ENCODE measurements at places on chromosomes 4 and X.

GRCh38 chrX:93585661-93586060, 87.7 kb downstream of the NAP1L3 start:
- DNase-seq = no peak

DNA sequence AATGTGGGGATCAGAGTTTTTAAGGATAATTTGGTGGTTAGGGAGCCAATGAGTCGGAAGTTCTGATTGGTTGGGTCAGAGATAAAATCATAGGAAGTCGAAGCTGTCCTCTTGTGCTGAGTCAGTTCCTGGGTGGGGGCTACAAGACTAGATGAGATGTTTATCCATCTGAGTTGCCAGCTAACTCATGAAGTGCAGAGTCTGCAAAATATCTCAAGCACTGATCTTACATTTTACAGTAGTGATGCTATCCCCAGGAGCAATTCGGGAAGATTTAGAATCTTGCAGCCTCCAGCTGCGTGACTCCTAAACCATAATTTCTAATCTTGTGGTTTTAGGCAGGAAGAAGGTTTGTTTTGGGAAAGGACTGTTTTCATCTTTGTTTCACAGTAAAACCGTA, 565.8 kb upstream of the SPANXN1 start:
- DNase-seq = no peak

- DNase-seq = no peak
These were observed 4.3 kb upstream of the CLNK start for GRCh38 chr4:10688846-10689245.

- DNase-seq = no peak
These were observed 101.4 kb downstream of the ADRA2C start for GRCh38 chr4:3867403-3868100.

DNA sequence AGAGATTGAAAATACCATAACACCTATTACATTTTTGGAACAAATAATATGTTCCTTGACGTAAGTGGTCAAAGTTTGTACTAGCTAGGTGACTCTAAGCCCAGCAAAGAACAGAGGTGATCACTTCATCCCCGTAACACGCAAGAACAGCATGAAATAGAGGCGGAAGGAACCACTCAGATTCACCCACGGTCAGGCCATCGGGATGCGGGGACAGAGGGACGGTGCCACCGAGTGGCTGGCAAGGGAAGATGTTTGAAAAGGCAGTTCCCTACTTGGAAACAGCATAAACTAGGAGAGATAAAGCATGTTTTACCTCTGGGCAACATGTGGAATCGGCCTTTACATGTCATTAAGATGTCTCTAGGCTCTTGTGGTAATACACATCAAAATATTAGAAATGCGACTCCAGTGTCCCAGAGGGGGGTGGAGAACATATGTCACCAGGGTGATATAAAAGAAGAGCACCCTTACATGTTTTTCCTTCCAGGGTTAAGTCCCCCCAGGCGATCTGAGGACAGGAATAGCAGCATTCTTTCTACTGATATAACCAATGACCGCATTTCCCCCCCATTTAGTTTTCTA, 84.0 kb downstream of the PHKA2 start:
- DNase-seq = no peak

GRCh38 chr4:140884431-140885058, 128.4 kb upstream of the TBC1D9 start:
- DNase-seq = no peak

DNA sequence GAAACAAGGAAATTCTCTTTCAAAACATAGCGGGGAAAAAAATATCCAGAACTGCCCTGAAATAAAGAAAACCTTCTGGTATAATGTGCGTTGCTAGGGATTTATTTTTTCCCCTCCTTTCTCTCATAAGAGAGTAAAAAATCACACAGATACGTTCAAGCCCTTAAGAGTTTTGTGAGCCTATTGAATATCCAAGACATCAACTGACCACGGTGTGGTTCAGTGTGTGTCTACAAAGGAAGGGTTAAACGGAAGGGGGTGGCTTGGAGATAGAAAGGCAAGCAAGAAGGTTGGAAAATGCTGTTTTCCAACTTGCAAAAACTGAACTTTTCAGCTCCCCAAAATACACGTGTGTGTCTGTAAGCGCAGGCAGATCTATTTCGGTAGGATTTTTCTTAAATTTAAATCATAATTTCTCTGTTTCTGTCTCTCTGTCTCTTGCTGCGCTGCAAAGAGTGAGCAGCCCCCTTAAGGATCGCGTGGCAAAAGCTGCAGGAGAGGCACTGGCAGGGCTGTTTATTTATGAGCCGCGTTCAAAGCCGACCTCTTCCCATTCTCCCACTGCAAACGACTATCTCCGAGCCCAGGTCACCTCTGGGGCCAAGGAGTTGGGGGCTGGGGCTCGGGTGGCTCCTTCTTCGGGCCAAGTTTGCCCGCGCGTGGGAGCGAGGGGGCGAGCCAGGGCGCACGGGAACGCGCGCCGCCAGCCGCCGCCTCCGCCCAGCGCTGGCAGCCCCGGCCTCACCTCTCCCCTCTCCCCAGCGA, 492 bp upstream of the SLIT2 start:
- DNase-seq = no peak

- DNase-seq = no peak
These were observed 388.9 kb downstream of the SPRY1 start for GRCh38 chr4:123785538-123785937.

DNA sequence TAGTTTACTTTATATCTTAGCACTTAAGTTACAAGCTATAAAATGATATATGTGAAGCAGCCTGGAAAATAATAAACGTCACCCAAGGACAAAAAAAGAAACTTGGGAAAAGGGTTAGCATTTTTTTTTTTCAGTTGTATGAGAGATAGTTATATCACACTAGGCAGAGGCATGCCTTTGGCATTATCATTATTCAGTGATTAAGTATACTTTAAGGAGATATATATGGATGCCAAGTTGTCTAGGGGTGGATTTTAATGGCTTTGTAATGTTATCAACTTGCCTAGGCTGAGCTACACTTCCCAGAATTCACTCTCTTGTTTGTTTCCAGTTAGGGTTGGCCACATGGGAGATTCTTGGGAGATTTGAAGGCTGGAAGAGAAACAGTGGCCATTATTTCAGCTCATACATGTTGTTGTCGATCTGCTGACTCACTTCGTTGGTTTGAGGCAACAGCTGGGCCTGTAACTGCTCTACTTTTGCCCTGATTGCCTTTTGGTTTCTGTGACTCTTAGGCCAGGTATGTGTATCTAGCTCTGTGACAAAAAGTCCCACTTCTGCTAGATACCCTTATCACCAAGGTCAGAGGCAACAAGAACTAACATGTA, 11.5 kb upstream of the SRPX start:
- no peak for DNase-seq

GRCh38 chrX:33336783-33337182, 125.4 kb upstream of the DMD start:
- no peak for DNase-seq

DNA sequence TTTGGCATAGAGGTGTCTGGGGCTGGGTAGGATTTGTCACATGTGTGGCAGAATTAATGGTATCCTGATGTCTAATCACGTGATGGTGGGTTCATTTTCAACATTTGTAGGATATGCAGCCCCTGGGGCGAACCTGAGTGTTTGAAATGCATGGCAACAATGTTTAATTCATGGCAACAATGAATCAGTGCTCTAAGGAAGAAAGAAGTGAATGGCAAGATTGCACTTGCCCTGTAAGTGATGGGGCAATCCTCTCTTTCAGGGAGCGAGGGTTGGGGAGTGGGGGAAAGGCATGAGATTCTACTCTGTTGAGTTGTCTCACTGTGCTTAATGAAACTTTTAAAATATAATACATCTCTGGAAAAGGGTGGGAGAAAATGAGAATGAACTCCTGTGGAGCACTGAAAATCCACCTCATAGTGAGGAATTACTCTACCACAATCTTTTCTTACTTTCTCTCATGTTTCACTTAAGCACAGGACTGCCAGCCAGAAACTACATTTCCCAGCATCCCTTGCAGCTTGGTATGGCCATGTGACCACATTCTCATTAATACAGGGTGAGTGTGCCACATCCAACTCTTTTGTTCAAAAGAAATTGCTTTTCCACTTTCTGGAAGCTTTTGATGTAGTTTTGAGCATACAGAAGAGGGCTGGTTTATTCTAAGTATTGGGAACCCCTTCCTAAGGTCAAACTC, 64.0 kb upstream of the PGM2 start:
- DNase-seq = no peak

GRCh38 chrX:1903236-1903935, 288.5 kb downstream of the ASMT start:
- DNase-seq = no peak

DNA sequence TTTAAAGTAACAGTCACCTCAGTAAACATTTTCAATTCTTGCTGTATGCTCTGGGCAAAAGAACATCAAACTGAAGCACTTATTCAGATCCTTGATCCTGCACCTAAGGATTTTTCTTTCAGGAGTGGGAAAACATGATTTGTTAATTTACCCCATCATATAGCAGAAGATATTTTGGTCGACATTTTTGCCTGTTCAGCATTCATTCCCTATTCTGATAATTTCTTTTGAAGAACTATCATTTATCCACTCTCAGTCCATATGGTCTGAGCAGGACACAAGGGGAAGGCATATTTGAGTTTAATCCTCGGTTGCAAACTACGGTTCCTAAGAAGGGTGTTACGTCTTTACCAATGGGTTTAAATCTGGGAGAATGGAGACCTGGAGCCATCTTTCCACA, 1.2 kb upstream of the CLOCK start:
- DNase-seq = no peak

DNA sequence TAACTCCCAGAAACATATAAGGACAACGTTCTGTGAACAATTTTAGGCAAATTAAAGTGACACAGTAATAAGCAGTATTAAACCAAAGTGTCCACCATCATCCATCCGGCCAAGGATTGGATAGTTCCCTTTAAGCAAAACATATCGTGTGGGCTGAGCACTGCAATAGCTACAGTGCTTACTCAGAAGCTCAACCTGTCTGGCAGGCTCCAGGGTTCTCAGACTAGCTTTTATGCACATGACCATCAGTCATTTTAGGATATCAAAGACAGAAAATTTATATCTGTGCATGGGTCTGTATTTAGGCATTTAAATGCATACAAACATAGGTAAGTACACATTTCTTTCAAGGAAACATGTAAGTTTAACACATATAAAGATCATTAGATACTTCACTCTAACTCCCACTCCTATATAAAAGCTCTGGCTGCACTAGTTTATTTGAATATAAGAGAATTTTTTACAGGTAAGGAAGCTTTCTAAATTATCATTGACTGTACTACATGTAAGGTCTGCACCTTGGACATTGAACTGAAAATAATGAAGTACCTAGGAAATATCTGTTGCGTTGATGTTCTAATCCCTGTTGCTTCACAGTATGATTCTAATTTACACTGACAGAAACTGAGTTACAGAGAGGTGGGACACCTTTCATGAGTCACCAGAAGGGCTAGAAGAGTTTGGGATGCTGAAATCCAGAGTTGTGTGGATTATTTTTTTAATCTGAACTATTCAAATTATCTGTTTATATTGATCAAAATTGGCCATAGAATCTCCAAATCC, 67.6 kb downstream of the ELOVL6 start:
- DNase-seq = no peak

GRCh38 chrX:36867143-36867542, 141.0 kb upstream of the FAM47C start:
- no peak for DNase-seq

- no peak for DNase-seq
These were observed 11.7 kb upstream of the PTPN13 start for GRCh38 chr4:86582410-86582809.

DNA sequence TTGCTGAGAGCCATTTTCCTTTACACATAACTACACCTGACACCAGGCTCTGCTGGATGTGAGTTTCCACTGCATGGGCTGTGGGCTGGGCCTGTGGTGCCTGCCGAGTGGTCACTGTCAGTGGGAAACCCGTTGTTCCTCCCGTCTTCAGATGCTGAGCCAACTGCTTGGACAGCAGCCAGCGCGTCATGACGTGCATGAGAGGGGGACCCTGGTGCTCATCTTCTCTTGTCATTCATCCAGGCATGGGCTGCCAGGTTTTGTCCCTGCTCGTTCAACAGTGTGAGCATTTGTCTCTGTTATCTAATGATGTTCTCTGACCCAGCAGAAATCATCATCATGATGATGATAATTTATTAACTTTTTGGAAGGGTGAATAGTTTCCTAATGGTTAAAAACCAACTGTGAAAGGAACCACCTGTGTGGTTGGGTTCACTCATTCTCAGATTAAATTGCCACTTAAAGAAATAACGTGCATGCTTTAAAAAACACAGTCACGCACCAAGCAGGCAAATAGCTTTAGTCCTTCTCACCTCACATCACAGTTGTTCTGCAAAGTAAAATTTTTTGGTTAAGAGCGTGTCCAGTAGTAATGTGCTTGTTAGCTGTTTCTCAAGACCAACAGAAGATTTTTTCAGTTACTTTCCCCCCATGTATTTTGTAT, 19.9 kb upstream of the CLDN34 start:
- DNase-seq = no peak

GRCh38 chr4:118732591-118733330, 47.6 kb downstream of the METTL14 start:
- no peak for DNase-seq

- no peak for DNase-seq
These were observed 4.0 kb upstream of the PCDH7 start for GRCh38 chr4:30716158-30716557.

GRCh38 chrX:73916931-73917667, 354.1 kb downstream of the CHIC1 start:
- no peak for DNase-seq

DNA sequence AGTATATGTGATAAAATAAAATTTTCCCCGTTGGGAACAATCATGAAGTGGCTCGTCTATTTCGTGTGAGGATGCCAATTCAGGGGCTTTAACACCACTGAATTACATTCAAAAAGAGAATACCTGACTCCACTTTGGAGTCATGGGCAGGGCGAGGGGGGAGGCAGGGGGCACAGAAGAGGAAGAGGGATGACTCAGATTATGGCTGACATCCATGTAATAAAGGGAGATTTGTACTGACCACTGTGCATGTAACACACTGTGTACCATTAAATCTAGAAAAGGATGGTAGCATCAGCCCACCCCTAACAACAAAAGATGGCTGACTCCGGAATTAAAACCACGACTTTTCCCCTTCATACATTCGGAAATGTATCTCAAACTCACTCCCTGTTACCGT, 1.3 kb downstream of the SLC9A7 start:
- DNase-seq = no peak

DNA sequence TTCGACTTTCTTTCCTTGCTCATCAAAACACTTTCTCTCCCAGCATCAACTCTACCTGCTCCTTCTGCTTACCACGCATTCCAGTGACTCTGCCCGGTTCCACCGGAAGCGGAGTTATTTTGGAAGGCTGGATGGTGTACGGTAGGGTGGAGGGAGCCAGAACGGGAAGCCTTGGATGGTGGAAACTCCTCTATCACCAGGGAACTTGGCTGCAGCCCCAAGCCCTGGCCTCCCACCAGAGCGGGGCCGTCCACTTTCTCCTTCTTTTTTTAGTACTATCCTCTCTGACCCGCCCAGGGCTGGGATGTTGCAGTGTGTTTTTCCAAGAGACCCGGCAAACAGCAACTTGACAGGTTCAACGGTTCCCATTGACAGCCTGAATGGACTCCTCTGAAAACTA, 27.6 kb downstream of the ADGRG2 start:
- no peak for DNase-seq

GRCh38 chr4:25406081-25406692, 29.1 kb downstream of the ANAPC4 start:
- DNase-seq = no peak

GRCh38 chr4:23083391-23083790, 390.7 kb downstream of the GBA3 start:
- no peak for DNase-seq

All from hypothalamus (tissue), 51 donors.